ENCODE measurements at places on chromosomes 4 and X.

- DNase-seq, result no peak
Measured at GRCh38 chrX:140274811-140275525, 229.9 kb downstream of the SOX3 start.

- DNase-seq, result no peak
Measured at GRCh38 chrX:150649096-150649870, 43.9 kb upstream of the MTMR1 start.

DNA sequence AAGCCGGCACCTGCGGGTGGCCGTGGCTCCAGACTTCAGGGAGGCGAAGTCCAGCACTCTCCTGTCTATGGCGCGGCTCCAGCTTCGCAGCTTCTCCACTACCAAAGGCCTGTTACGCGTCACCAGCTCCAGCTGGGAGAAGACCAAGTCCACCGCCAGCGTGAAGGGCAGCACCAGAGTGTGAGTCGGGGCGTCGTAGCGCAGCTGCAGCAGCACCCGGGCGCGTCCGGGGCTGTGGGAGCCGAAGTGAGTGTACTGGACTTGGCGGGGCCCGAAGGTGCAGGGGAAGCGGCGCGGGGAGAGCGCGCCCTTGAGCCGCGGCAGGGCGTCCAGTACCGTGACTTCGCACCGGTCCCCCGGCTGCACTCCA is 444 bp downstream of the FREM3 start:
- DNase-seq, result no peak

DNA sequence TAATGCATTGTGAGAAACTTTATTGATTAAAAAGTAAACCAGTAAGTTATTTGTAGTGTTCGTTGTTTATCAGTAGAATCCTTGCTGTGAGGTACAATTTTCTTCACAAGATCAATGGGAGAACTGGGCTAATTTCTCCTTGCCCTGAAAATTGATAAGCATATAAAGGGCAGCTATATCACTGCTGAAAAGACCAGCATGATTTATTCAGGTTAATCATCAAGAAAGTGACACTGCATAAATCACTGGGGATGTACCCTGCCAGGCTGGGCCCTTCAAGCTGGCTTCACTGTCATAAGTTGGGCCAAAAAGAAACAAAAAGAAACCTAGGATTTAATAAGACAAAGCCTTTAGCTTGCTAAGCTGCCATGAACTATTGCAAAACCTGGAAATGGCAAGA is 746.7 kb downstream of the STPG2 start:
- no peak for DNase-seq

- no peak for DNase-seq
Measured at GRCh38 chr4:63105839-63106238, 1303.4 kb downstream of the TECRL start.

- DNase-seq, result no peak
Measured at GRCh38 chr4:41890085-41890484, 45.1 kb upstream of the TMEM33 start.

DNA sequence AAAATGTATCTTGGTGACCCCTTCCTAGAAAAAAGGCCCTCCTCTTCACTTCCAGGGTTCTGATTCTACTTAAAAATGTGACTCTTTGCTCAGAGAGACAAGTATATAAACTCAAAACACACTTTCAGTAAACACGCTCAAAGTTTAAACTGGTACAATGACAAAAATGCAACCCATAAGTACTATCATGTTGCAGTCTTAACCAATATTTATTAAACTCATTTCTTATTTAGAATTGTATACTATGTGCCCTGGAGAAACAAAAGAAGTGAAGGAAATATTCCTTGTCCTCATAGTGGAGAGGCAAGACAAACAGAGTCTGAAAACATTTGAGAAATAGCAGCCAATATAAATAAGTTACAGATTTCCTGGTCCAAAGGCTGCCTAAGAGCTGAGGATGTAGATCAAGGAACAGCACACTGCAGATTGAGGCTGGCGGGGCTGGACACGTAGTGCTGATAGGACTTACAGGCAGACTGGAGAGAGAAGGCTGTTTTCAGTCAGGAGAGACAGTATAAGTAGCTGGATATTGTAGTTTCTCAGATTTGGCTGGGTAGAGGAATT is 39.1 kb upstream of the ANXA3 start:
- DNase-seq, result no peak

GRCh38 chrX:136310411-136310810 is 9.6 kb downstream of the ADGRG4 start:
- DNase-seq, result no peak

DNA sequence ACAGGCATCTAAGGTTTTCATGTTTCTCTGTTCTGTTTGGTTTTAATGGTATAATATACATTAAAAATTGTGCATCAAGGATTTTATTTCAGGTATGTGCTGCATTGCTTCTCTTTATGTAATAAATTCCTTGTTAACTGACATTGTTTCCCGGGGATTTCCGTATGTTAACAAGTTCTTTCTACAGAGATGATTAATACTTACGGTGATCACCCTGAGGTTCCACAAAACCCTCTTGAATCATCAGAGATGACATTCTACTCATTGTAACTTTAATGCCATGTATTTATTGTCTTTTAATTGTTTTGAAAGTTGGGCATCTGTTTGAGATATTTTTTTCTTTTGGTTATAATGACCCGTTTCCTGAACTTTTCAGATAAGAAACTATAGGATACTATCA is 37.5 kb downstream of the ARHGAP10 start:
- DNase-seq, result no peak

DNA sequence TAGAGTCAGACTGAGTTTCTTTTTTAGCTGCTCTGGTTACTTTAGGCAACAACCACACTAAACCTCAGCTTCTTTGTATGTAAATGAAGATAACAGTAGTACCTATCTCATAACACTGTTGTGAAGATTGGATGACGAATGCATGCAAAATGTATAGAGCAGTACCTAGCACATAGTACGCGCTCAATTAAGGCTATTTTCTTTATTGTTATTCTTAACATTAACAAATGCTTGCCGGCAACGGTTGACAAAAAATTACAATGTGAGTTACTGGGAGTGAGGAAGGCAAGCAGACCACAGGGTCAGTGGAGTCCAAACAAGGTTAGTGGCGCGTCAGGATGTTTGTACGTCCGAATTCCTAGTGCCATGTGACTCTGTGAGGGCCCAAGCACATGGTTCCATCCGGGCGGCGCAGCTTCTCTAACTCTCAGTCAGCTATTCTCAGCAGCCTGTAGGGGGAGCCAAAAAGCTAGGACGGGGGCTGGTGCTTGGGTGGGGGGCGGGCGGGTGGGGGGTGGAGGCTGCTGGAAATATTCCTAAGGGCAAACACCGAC is 821 bp upstream of the NALF2 start:
- DNase-seq, result no peak

DNA sequence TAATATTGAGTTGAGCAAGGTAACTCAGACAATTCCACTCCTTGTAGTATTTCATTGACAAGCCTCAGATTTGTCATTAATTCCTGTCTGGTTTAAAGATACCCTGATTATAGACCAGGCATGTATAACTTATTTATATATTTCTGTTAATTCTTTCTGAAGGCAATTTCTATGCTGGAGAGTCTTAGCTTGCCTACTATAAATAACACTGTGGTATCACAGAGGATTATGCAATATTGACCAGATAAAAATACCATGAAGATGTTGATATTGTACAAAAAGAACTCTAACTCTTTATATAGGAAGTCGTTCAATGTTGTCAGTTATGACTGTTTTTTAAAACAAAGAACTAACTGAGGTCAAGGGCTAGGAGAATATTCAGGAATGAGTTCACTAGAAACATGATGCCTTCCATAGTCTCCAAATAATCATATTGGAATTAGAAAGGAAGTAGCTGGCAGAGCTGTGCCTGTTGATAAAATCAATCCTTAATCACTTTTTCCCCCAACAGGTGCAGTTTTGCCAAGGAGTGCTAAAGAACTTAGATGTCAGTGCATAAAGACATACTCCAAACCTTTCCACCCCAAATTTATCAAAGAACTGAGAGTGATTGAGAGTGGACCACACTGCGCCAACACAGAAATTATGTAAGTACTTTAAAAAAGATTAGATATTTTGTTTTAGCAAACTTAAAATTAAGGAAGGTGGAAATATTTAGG is 821 bp downstream of the CXCL8 start:
- DNase-seq, result no peak

GRCh38 chr4:4922441-4922840 is 63.0 kb downstream of the MSX1 start:
- DNase-seq, result no peak

GRCh38 chrX:12953420-12953819 is 21.5 kb upstream of the TMSB4X start:
- DNase-seq, result no peak

- no peak for DNase-seq
Measured at GRCh38 chr4:105140684-105141490, 5.8 kb upstream of the TET2 start.

DNA sequence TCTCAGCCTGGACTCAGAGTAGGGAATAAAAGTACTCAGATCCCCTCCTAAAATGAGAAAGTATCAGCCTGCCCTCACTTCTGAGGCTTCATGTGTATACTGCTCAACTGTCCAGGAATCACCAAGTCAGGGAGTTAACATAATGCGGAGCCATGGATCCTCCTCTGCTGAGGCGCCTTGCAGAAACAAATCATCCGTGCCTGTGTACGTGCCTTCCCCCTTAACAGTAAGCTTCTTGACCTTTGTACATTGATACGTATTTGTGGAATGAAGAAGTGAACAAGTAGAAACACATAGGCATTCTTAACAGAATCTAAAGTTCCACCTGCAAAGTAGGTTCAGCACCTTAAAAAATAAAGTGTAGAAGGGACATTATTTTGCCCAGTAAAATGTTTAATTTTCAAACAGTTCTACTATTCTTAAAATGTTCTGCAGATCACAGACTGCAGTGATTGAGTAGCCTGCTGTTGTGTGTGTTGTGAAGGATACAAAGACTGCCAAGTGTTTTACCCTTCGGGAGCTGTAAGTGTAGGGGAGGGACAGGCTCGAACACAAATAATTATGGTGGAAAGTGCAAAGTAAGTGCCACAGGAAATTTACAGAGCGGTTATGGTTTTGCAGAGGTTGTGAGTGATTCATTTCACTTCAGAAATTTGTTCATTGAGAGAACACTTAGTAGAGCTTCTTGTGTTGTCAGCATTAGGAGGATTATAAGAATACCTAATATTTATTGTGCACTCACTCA is 61.9 kb downstream of the ARHGAP10 start:
- no peak for DNase-seq

DNA sequence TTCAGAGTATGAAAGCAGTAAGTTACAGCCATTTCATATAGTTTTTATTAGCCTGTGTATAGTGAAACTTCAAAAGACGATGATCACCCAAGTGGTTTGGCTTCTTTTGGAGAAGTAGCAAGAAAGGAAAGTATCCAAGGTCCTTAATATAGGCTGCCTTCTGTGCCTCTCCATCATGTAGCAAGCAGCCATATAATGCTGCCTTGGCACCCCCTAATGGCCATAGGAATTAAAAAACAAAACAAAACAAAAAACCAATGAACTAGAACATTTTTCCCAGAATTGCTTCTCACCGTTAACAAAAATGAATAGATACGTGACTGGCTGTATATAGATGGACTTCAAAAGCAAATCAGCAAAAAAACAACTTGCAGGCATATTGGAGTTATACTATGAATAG is 18.9 kb downstream of the LAMP2 start:
- DNase-seq, result no peak

DNA sequence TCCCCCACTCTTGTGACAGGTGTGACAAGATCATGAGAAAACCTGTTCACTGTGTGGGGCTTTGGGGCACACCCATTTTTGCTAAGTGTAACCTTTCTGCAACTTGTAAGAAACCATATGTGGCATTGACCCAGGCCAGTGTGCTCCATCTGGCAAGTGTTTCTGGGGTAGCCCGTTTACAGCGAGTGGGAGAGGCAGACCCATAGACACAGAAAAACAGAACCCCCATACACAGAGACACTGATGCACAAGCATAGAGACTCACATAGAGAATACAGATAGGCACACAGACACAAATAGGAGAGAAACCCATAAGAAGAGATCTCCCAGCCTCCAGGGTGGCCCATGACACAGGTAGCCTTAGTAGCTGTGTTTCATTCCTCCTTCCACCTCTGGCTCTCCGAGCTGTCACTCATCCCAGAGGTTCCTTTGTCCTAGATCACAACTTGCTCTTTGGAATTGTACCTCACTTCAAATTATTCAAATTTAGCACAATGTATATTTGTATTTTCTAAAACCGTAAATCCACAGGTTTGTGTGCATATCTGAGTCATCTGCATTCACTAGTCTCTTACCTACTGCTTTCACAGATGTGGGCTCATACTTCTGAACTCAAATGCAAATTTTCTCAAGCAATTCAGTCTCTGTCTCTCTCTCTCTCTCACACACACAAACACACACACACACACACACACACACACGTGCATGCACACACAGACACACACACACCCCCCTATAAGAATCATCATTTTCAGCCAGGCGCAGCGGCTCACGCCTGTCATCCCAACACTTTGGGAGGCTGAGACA is 114.4 kb downstream of the SH3KBP1 start:
- no peak for DNase-seq

- DNase-seq, result no peak
Measured at GRCh38 chrX:27998666-27999065, 17.4 kb upstream of the DCAF8L1 start.

DNA sequence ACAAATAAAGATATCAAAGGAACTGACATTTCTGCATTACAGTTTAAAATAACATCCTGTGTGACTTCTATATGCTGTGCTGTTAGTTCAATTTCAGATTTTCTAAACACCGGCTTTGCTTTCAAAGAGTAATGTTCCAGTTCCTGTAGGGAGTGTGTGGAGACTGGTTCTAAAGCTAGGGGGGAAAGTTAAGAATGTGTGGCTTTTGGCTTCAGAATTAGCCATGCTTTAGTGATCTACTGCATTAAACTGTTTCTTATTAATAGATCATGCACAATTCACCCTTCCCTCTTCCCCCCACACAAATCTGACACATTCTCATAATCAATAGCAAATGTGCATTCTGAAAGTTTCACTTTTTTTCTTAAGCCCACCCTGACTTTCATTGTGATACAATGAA is 32.0 kb upstream of the DKK2 start:
- no peak for DNase-seq

- no peak for DNase-seq
Measured at GRCh38 chr4:142292231-142292630, 553.9 kb downstream of the INPP4B start.

GRCh38 chr4:161186750-161187149 is 977.0 kb downstream of the FSTL5 start:
- no peak for DNase-seq

GRCh38 chrX:34063616-34064015 is 68.5 kb downstream of the FAM47A start:
- no peak for DNase-seq

DNA sequence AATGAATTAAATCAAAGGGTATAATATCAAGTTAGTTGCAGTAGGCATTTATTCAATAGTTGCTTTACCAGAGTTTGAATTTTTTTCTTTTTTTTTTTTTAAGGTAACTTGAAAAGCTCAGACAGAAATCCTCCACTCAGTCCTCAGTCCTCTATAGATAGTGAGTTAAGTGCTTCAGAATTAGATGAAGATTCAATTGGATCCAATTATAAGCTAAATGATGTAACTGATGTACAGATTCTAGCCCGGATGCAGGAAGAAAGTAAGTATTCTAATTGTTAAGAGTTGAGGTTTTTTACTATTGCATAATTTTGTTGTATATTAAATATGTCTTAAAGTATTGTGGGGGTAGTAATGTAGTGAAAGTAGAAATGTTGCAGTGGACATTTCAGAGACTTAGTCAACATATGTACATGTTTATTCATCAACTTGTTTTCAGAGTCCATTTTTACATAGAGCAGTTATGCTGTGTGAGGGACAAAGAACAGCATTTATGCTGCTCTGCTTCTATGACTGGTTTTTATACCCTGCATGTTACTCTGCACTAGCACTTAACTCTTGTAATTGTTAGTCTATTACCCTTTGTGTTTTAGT is 38.4 kb downstream of the SLAIN2 start:
- DNase-seq, result no peak

GRCh38 chr4:102586644-102587021 is 85.5 kb downstream of the NFKB1 start:
- DNase-seq, result no peak
